Activated T-helper 1 cell treated with Interleukin-2 at 50 U/mL for 16 hours (primary cell): ENCODE measurements at places on chromosomes 7 and 10.

DNA sequence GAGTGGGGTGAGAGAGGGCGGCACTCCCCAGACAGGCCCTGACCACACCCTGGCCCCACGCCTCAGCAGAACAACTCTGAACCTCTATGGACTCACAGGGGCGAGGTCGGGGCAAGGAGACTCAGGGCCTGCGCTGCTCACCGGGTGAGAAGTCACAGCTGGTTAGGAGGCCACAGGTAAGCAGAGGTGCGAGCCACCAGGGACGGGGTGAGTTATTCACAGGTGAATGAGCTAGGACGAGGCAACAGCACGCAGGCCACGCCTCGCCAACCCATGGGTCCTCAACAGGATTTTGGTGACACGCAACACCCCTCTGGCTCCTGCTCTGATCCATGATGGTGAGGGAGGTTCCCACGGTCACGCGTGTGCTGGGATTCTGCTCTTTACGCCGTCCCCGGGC is 202.5 kb downstream of the ADARB2 start:
- DNase-seq = no peak

DNA sequence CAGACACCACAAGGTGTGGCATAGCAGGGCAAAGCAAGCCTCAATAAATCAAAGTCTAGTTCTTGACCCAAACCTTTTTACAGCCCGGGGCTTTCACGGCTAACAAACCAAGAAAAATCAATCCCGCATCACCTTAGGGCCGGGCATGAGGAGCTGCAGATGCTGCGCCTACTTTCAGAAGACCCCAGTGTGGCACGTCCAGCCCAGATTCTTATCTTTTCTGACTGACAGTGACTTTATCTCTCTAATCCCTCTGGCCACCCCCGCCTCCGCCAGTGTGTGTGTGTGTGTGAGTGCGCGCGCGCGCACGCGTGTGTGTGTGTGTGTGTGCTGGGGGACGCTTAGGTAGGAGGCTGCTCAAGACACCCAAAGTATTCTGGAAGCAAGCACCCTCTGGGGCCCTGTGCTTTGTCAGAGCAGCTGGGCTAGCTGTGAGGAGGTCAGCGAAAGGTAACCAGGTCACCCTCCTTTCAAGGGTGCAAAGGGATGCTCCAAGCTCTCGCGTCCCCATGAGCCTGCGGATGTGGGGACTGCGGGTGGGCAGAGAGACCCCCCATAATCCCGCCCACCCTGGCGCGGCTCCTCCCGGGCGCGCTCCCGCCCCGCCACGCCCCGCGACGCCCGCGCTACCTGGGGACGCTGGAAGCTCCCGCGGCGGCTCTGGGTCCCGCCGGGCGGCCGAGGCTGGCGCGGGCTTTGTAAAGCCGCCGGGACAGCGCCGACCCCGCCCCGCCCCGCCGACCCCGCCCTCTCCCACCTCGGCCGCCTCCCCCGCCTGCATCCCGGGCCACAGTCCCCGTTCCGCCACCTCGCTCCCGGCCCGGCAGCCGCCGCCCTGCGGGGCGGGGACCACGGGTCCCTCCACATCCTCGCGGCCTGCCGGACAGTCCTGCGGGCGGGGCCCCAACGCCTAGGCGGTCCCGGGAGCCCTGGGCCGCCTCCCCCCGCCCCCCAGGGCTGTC is 57.1 kb upstream of the RHOBTB1 start:
- DNase-seq = no peak

- no peak for DNase-seq
Measured at GRCh38 chr7:142733271-142733670, 16.0 kb upstream of the PRSS1 start.

- DNase-seq = no peak
Measured at GRCh38 chr10:112957640-112958092, 7.6 kb downstream of the TCF7L2 start.

DNA sequence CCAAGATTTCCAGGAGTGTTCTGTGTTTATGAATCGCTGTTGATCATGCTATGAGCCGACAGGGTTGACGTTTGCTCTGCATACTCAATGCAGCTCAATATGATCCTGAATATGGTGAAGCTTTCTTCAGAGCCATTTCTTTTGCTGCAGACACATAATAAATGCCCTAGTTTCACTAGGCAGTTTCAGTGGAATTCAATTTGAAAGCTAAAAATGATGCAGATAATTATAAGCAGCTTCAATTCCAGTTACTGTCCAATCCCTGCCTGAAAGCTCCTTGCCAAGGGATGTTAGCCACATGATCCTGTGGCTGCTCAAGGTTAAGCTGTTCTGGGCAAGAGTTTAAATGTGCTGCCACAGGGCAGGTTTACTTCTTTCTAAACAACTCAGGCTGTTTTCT is 805.6 kb downstream of the NRG3 start:
- no peak for DNase-seq

DNA sequence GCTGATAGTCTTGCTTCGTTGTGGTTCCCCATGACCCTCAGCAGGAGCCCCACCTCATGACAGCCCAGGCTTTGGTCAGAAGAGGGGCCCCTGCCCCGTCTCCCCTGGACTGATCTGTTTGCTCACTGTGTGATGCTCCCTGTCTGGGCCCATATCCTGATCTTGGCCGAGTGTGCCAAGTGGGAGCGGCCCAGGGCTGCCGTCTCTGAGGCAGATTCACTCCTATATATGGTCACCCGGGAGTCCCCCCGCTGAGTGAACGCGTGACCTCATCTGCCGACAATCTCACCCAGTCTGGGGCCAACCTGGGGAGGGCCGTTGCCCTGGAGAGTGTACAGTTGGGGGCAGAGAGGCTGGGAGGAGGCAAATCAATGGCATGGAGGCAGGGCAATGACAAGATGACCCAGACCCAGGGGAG is 34.5 kb downstream of the PPIF start:
- no peak for DNase-seq

DNA sequence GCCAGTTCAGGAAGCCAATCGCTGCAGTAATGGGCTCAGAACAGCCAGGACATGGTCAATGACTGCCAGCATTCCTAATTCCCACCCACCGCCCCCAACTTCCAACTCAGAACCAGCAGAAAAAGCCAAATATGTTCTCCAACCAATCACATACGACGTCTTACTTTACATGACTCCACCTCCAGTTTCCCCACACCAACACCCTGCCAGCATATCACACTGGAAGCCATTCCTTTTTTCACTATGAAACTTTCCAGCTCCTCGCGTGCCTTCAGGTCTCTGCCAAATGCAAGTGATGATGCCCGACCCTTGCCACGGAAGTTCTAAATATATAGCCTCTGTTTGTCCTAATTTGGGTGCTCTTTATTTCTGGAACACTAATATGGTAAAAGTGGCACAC is 12.5 kb downstream of the NPS start:
- DNase-seq = no peak

- no peak for DNase-seq
Measured at GRCh38 chr7:82694022-82694421, 250.4 kb upstream of the CACNA2D1 start.

GRCh38 chr7:96663457-96663856 is 46.2 kb downstream of the SEM1 start:
- no peak for DNase-seq

DNA sequence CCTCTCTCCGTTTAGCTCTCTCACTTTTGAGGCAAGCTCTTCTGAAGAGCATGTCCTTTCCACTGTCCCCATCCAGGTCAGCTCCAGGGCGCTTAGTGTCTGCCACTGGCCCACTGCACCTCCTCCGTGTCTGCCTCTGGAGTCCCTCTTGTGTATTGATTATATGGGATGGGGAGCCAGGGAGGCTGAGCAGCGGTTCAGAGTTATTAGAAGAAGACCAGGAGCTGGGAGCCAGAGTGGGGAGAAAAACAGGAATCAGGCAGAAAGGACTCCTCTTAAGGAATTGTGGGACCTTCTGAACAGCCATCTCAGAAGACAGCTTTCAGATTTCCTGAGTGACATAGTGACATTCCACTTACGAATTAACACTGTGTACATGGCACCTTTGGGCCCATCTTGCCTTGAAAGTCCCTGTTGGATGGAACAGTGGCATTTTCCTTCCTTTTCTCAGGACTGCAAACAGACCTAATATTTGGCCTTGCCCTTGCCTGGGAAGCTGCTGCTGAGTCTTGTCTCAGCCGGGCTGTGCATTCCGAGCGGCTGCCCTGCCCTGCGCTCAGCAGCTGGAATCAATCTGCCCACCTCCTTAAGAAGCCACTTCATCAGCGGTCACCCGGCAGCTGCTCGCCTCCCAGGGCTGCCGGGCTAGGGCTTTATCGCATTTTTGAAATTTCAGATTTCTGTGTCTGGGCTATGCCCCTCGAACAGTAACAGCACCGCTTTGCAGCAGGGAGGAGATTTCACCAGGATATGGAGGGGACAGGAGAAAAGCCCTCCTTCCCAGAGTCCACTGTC is 81.1 kb upstream of the PRKG1 start:
- DNase-seq = no peak

- no peak for DNase-seq
Measured at GRCh38 chr10:80861882-80862281, 324.2 kb downstream of the SH2D4B start.

DNA sequence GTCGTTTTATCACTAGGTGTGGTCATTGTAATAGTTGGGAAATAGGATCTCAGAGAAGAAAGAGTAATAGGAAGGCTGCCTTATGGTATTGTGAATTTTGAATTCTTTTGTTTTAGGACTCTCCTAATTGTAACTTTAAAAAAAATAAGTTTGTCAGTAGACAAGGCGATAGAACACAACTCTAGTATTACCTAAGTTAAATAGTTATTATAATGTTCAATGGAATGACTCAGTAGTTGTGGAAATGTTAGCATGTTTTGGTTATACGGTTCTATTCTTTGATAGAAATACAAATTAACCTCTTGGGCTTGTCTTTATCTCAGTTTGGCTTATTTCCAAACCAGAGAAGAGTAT is 1.4 kb downstream of the DNAH11 start:
- DNase-seq = no peak

DNA sequence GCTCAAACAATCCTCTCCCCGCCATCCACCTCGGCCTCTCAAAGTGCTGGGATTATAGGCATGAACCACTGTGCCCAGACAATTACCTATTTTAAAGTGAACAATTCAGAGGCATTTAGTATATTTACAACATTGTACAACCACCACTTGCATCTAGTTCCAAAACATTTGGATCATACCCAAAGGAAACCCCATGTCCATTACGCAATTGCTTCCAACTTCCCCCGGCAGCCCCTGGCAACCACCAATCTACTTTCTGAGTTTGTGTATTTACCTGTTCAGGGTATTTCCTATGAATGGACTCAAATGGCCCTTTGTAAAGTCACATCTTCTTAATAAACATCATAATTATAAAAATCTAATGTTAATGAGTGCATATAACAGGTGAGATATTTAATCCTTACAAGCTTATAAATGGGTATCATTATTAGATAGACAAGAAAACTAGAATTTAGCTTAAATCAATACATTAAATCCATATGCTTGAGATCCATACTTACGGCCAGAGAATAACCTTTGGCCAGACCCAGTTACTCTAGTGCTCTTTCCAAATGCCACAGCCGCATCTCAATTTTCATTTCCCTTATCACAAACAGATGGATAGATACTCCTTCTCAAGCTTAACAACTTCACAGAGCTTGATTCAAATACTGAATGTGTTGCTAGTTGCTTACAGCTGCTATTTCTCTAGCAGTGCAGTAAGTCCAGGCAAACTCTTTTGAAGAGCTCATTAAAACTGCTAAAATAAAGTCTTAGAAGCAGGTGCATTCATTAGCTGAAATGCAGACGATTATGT is 133.4 kb upstream of the MKLN1 start:
- DNase-seq = no peak

DNA sequence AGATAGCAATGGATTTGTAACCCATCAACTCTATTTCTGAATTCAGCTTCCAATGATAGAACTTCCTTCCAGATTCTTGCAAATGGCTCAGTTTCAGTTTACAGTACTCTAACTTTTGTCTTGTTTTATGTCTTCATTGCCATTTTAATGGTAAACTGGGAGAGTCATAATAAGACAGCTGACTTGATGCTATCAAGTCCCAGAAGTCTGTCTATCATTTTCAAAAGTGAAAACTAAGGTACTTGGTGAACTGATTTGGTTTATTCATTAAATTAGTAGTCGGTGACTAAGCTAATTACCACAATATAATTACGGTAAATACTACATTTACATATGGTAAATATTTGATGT is 25.0 kb downstream of the RTKN2 start:
- no peak for DNase-seq

DNA sequence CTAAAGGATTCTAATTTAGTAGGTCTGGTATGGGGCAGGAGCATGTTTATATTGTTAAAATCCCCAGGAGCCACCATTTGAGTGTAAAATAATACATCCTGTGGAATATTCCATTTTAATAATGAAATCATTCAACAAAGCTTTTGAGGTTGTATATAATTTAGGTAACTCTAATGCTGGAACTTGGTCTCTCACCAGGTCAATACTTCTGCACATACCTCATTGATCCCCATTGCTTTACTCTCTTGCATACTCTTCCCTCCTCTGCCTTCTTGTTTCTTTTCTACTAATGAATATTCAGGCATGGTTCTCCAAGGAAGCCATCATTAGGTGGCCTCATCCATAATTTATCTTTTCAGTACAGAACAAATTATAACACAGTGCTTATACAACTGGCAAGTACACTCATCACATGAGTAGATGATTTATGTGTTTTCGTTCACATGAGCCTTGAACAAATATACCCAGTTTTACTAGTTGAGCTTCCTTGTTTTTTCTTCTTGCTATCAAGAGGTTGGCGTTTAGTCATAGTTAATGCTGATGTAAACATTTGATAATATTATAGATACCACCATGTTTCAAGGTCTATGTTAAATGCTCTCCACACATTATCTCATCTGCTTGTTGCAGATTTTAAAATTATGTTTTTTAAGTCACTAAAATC is 7.2 kb downstream of the PALS2 start:
- no peak for DNase-seq

DNA sequence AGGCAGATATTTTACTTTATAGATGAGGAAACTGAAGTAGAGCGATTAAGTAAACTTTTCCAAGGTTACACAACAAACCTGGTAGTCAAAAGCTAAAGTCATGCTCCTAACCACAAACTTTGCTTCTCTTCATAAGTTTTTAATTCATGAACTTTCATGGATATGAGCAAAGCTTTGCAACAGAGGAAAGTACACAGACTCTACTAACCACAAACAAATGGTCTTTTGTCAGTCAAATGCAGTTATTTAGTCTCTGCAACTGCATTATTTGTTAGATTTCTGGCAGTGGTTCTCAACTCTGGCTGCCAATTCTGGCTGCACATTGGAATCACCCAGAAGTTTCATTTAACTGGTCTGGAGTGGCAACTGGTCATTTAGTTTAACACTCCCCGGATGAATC is 140.6 kb upstream of the TMEM168 start:
- no peak for DNase-seq

DNA sequence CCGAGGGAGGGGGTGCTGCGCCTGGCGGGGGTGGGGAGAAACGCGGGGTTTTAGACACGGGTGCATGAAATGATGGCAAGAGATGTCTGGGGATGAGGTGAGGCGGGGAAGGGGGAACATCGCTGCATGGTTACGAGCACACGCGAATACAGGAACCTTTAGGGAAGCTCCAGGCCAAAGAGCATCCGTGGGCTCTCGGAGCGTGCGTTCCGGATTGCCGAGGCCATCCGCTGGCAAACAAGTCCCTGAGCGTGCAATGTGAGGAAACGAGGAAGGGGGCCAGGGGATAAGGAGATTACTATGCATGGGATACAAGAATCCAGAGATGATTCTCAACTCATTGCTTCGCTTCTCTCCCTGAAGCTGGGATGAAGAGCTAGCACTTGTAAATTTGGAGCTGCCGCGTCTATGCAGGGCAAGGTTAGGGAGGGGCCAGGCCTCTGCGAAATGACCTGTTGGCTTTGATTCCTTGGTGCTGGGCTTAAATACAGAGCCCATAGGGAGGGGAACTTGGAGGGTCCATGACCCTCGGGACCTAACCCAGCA is 520 bp upstream of the WNT2 start:
- DNase-seq = no peak

- no peak for DNase-seq
Measured at GRCh38 chr7:144255471-144255897, 9.1 kb downstream of the OR2A7 start.

- no peak for DNase-seq
Measured at GRCh38 chr7:108046952-108047506, 44.1 kb upstream of the LAMB1 start.
